ENCODE measurements at places on chromosomes 5 and 9.
A peak's percentile ranks its signal among the peaks of the same experiment; 100 is the strongest.

DNA sequence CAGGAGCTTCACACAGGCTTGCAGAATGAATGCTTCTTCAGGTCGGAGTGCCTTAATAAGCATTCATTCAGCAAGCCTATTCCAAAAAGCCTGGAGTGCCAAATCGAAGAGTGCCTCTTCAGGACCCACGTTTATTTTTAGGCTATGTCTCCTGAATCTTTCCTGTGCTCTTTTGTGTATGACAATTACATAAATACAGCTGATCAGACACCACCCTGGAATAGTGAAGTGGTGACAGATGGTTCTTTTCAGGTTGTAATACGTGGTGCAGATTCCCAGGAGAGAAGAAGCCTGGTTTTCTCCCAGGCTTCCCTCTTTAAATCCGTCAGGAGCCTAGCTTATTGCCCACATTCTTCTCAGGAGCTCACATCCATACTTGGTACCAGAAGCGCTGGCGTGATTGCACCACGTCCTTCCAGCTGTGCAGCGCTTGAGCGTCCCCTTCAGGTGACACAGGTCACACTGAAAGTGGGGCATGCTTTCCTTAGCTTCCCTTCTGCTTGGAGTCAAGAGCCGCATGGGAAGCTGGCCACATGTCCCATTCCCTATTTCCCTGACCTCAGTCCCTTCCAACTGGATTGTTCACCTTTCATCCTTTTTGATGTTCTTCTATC, 123.1 kb downstream of the ADCY2 start:
- no peak for DNase-seq

GRCh38 chr5:149730620-149731331, 666 bp downstream of the PPARGC1B start:
- DNase-seq: no peak

DNA sequence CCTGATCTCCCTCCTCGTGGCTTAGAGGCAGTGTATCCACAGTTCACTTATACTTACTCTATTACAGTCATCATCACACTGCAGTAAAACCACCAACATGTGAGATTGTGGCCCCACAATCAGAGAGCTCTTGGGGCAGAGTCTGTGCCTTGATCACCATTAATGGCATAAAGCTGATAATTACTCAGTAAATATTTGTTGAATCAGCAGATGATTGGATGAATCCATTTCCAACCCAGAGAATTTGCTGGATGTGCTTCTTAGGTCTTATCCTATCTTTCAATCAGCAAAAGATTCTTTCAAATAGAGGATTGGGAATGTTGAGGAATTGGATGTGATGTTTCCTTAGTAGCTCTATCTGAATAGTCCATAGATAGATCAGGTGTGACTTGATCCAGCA, 88.8 kb upstream of the PITX1 start:
- DNase-seq: no peak

DNA sequence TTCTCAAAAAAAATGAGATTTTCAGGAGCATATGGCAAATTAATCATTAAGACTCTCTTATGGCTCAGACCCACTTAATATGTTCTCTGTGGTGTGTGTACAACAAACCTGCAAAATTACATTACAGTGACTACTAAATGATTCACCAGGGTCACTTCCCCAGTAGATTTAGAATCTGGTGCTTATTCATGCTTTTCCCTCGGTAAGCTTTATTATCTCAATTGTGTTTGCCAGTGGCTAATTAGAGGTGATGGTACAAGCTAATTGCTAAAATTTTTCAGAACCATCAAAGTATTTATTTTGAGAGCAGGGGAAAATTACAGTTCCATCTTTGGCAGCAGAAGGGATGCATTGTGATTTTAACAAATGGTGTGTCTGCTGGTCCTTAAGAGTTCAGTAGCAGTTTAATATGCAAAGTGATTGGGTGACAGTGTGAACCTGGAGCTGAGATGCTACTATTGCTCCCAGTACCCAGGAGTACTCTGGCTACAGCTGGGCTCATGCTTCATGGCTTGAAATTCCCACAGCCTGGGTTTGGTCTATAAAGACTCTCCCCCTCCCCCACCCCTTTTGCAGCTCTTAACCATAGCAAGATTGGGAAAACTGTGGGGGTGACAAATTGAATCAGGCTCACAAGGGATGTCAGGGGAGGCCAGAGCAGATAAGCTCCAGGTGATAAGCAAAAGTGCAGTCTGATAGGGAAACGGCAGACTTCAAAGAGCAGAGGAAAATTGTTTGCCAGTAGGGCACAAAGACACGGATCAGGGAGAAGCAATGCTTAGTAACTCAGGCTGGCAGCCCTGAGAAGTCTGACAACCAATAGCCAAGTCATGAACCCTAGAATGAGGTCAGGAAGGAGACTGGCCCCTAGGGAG, 92.8 kb upstream of the RAD23B start:
- peak; percentile 76 for DNase-seq

DNA sequence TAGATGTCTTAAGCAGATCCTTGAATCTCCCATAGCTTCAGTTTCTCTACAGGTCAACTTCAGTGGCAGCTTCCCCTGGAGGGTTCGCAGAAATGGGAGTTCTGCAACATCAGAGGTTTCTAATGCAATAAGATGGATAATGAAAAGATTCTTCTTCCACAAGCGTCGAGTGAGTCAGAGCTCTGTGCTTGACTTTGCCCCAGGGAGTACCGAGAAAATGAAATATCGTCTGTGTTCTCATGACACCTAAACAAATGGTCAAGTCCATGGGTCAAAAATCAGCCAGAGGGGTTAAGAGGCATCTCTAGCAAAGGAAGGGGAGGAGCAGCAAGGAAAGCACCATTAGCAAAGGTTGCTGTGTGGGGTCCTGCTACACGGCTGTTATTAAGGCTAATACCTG, 3.2 kb upstream of the ADRA1B start:
- peak; percentile 66 for DNase-seq

DNA sequence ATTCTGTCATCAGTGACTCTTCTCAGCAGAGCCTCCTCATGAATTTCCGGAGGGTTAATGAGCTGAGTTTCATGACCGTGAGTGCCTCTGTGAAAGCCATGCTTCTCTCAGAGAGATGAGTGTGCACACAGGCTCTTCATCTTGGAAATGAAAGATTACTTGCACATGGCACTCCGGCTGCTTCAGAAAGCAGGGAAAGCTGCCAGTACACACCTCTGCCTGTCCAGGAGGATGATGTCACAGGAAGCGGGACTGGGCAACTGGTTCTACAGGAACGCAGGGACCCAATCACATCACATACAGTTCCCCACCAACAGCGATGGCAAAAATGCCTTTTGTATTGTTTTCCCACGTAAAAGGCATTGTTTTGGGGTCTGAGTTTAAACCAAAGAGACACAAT, 286.0 kb upstream of the DAP start:
- no peak for DNase-seq

Data from fibroblast of skin of right quadriceps (primary cell).